ENCODE measurements at places on chromosomes 11 and 22.

GRCh38 chr11:43239791-43240190 lies 72.0 kb upstream of the API5 start:
- DNase-seq = no peak

GRCh38 chr22:47613606-47614350 lies 851.3 kb downstream of the TBC1D22A start:
- no peak for DNase-seq

DNA sequence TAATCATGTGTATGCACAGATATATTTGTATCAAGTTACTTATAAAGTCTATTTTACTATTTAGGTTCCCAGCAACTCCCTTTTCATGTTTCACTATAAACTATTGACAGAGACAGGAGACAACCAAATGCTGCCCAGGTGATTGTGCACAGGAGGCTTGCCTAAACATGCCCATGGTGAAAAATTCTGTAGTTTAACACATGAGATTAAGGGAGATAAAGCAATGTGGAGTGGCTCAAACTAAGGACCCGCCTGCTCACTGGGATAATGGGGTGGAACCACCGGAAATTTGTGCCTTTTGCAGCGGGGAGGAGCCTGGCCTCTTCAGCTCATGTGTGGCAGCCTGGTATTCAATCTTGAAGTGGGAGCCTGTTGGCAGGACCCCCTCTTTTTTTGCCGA lies 459.5 kb upstream of the CNTN5 start:
- no peak for DNase-seq

GRCh38 chr22:49152939-49153770 lies 674.5 kb downstream of the BRD1 start:
- DNase-seq = no peak
